D721Med (cell line): ENCODE measurements at places on chromosomes 3 and 15.

- DNase-seq: no peak
Observed at GRCh38 chr3:192920411-192920810, 2.8 kb upstream of the MB21D2 start.

- DNase-seq: no peak
Observed at GRCh38 chr15:38440353-38441129, 13.4 kb upstream of the FAM98B start.

DNA sequence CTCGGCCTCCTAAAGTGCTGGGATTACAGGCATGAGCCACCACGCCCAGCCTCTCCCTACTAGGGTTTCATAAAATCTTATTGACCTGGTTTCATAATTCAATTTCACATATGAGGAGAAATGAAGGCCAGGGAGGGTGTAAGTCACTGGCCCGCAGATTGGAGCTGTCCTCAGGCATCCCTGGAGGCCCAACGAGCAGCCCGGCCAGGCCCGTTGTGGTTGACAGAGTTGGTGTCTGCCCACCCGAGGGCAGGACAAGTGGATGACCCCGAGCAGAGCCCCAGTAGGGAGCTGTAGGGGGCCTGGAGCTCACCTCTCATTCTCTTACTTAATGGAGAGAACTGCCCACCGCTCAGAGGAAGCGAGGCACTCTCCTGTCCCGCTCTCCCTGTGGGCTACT lies 78.9 kb downstream of the CPN2 start:
- DNase-seq: no peak

- DNase-seq: no peak
Observed at GRCh38 chr3:40690749-40691451, 166.1 kb downstream of the ZNF621 start.

DNA sequence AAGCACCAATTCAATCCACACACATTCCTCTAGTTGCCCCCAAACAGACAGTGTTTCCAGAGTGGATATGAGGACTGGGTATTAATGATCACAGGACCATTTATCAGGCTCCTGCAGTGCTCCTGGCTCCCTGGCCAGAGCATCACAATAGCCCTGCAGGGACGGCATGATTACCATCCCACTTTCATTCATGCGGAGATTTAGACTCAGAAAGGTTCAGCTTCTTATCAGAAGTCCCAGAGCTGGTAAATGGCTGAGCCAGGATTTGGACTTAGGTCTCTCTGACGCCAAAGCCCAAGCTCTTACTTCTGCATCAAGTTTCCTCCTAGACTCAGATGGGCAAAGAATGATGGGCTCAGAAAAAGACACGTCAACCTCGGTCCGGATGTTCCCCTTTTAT lies 2.9 kb upstream of the EPHB3 start:
- DNase-seq: no peak
